ENCODE measurements at places on chromosomes 2 and 18.

- no peak for DNase-seq
Measured at GRCh38 chr2:223560749-223561435, 41.3 kb downstream of the SCG2 start.

GRCh38 chr2:12928197-12928774 lies 211.6 kb downstream of the TRIB2 start:
- no peak for DNase-seq

DNA sequence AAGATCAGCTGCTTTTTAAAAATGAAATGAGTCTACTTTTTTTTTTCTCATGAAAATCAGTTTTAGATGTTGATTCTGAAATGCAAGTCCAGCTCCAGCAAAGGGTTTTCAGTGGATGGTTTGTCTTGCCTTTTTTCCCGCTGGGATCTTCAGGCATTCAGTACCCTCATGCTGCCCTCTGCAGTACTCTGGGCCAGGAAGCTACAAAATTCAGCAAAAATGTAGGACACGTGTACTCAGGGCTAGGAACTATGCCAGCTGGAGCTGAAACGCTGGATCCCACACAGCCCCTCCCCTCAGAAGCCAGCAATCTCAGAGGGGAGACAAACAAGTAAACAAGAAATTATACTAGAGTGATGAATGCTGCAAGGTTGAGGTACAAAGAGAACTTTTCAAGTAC lies 97.3 kb downstream of the MMADHC start:
- no peak for DNase-seq

GRCh38 chr2:109677835-109678580 lies 63.8 kb downstream of the SOWAHC start:
- DNase-seq, result no peak

DNA sequence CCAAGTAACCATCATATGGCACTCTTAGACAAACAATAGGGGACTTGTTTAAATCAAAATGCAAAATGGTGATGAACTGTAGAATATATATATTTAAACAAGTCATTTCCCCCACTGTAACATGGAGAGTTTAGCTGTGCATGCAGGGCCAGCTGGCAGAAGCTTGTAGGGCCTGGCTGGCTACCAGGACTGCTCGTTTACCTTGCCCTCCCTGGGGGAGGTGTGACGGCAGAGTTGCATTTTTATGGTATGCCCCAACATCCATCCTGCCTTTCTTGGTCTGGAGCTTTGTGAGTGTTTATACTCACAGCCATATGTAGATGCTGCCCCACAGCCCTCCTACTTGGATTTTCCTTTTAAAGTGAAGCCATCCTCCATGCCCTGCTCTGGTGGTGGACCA lies 101.7 kb upstream of the ZFP36L2 start:
- no peak for DNase-seq
